ENCODE measurements at places on chromosomes 3 and 15.
A peak's percentile ranks its signal among the peaks of the same experiment; 100 is the strongest.

DNA sequence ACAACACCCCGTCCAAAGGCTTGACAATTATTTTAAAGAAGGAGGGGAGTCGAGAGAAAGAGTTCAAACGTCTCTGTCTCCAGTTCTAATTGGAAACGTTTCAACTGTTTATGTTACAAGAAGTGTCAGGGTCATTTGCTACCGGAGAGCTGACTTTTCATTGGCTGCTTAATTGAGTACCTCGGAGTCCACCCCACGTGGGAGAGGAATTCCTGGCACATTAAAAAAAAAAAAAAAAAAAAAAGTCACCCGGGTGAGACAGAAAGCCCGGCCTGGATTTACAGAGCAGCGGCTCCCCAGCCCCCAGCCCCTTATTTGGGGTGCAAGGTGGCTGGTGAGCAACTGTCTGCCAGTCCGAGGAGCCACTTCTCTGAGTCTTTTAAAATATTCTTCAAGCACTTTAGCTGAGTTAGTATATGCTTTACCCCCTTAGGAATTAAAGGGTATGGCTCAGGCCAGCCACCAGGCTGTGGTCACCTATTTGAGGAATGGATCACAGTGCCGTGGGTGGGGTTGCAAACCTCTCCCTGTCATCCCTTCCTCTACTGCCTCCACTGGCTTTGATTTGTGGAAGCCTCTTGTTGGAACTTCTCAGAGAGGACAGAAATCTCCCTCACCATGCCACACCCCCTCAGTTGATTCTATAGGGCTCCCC, 3.9 kb upstream of the TLE3 start:
- DNase-seq: peak; percentile 67

- no peak for DNase-seq
These were observed 67.9 kb downstream of the IQCH start for GRCh38 chr15:67322481-67322880.

DNA sequence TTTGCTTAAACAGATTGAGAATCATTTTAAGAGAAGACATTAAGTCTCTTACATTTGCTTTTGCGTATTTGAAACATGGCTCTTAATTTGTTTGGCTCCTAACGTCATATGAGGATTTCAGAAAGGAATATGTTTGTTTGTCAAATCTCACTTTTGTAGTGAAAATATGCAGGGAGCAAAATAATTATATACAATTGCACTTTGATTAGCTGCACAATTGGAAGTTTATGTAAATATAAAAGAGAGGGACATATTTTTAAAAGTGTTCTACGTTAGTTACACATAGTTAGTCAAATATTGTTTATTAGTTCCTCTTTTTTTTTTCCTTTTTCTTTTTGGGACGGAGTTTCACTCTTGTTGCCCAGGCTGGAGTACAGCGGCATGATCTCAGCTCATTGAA, 42.7 kb upstream of the GOLIM4 start:
- DNase-seq: no peak

DNA sequence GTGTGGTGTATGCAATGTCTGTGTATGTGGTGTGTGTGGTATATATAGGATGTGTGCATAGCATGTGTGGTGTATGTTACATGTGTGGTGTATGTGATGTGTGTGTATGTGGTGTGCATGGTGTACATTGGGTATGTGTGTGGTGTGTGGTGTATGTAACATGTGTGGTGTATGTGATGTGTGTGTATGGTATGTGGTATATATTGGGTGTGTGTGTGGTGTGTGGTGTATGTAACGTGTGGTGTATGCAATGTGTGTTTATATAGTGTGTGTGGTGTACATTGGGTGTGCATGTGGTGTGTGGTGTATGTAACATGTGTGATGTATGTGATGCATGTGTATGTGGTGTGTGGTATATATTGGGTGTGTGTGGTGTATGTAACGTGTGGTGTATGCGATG, 41.9 kb downstream of the ARRDC4 start:
- no peak for DNase-seq

GRCh38 chr3:37115446-37115845, 58.9 kb downstream of the LRRFIP2 start:
- peak; percentile 67 for DNase-seq

DNA sequence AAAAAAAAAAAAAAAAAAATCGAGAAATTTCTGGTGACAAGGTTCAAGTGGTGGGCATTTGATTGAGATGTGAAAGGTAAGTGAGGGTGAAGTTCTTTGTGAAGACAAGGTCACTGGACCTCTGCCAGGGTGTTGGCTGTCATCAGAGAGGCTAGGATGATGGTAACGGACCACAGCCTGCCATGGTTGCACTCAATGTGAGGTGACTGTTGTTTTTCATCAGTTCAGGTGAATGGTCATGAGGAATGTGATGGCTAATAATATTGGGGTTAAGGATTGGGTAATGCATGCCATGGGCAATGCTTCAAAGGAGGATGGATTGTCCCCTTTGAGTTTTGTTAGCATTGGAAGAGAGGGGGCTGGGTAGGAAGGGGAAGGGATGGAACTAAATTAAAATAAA, 4.3 kb upstream of the ALPK3 start:
- peak; percentile 2 for DNase-seq

DNA sequence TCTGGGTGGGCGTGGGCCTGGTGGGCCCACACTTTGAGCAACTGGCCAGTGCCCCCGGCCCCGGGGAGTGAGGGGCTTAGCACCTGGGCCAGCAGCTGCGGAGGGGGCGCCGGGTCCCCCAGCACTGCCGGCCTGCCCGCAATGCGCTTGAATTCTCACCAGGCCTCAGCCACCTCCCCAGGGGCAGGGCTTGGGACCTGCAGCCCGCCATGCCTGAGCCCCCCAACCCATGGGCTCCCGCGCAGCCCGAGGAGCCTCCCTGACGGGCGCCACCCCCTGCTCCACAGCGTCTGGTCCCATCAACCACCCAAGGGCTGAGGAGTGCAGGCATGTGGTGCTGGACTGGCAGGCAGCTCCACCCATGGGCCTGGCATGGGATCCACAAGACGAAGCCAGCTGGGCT, 484.3 kb downstream of the UNC13C start:
- DNase-seq: no peak

- DNase-seq: peak; percentile 8
These were observed 36.5 kb upstream of the KLHL6 start for GRCh38 chr3:183591881-183592521.

DNA sequence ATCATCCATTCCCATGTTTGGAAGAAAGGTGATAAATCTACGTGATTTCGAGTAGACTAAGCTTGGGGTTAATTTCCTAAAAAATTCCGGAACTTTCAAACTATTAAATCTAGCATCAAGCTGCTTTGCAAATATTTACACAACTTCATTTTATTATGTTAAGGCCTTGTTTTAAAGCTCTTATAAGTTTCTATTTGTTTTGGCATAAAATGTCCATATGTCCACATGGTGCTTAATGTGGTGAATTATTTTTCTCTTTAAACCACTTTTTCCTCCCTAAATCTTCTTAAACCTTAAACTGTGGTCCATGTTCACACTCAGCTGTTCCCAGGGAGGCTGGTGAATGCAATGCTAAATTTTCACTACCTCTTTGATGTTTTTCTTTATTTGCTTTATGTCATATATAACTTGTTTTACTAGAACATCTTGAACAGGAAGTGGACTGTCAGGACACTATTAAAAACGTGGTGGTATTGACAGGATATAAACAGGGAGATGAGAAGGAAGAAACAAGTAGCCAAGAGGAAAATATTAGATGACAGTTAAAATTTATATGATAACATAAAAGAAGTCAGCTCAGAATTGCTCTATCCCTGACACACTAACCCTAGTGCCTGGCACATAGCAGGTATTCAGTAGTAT, 72.5 kb upstream of the AGTR1 start:
- peak; percentile 10 for DNase-seq

All from bronchial epithelial cell (primary cell).